Ascending aorta (tissue), 2 donors: ENCODE measurements at places on chromosomes 13 and 19. TPM values are rescaled to one million over a fixed set of nuclear protein-coding genes. Genes with fewer than 3 reads are reported as not detected.
A peak's percentile ranks its signal among the peaks of the same experiment; 100 is the strongest.

The CGB5 gene
- not detected for total RNA-seq

The TMC4 gene
- 7.1 TPM for total RNA-seq

- DNase-seq: no peak
- H3K4me1 ChIP-seq: peaks cover 9% of the 10 kb centered on the region
- H3K36me3 ChIP-seq: peaks cover 11% of the 10 kb centered on the region
- H3K27ac ChIP-seq: peak overlapping the region; percentile 91
Observed at GRCh38 chr13:49314344-49314882, 66.7 kb downstream of the CDADC1 start.

DNA sequence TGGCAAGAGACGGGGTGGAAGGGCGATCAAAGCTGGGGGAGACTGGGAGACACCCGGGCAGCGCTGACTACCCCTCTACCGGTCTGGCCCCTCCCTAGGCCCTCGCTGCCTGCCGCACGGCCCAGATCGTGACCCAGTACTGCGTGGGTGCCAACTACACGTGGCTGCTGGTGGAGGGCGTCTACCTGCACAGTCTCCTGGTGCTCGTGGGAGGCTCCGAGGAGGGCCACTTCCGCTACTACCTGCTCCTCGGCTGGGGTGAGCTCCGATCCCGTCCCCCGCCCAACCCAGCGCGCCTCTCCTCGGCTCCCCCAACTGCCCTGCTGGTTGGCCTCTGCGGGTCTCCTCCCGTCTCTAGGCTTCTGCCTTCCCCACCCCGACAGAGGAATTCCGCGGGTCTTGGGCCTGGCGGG, 8.8 kb downstream of the GIPR start:
- peak overlapping the region; percentile 51 for H3K4me3 ChIP-seq
- H3K27ac ChIP-seq: no peak overlapping the region
- H3K27me3 ChIP-seq: peaks cover 22% of the 10 kb centered on the region
- DNase-seq: no peak

- no peaks in the 10 kb centered on the region for H3K27me3 ChIP-seq
- no peaks in the 10 kb centered on the region for H3K4me1 ChIP-seq
- no peak overlapping the region for H3K4me3 ChIP-seq
- H3K27ac ChIP-seq: no peak overlapping the region
Observed at GRCh38 chr19:9166846-9167245, 11.9 kb upstream of the OR7D2 start.

GRCh38 chr13:92451060-92451459, 775.5 kb upstream of the GPC6 start:
- no peak overlapping the region for H3K27ac ChIP-seq
- no peaks in the 10 kb centered on the region for H3K4me1 ChIP-seq
- no peaks in the 10 kb centered on the region for H3K36me3 ChIP-seq
- no peaks in the 10 kb centered on the region for H3K27me3 ChIP-seq
- no peak for DNase-seq

The MEIOSIN gene
- total RNA-seq: not detected

- H3K4me3 ChIP-seq: no peak overlapping the region
- H3K36me3 ChIP-seq: peaks cover 76% of the 10 kb centered on the region
- peaks cover 4% of the 10 kb centered on the region for H3K4me1 ChIP-seq
- no peaks in the 10 kb centered on the region for H3K27me3 ChIP-seq
- H3K27ac ChIP-seq: no peak overlapping the region
Observed at GRCh38 chr19:14467816-14468215, 7.3 kb downstream of the PTGER1 start.

The YJEFN3 gene
- 3.5 TPM for total RNA-seq

DNA sequence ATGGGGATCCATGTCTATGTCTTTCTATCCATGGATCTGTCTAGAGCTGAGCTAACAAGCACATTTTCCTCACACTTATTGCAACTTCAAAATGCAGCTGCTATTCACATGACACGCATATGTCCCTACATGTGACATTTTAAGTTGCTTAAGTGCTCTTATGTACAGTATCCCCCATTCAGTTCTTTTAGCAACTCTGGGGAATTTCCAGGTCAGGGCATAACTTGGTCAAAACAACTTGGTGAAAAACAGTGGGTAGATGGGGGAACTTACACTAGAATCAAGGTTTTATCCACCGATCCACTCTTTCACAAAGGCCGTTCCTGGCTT, 73.0 kb downstream of the COL4A1 start:
- H3K4me3 ChIP-seq: peak overlapping the region; percentile 22
- H3K4me1 ChIP-seq: peaks cover 56% of the 10 kb centered on the region
- no peaks in the 10 kb centered on the region for H3K36me3 ChIP-seq
- H3K27ac ChIP-seq: peak overlapping the region; percentile 76

DNA sequence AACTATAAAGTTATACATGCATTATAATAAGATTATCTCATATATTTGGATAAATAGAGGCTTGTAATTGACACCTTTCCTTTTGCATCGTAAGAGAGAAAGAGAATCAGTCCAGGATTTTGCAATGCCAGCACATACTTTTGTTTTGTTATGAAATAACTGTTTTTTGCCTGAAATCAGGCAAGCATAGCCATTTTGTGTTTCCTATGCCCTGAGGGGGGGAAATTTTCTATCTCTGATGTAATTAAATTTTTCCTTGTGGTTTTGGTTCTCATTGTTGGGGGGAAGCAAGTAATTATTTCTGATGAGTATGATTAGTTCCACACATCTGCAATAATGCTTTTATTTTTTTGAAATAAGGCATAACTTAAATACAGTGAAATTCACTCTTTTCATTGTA, 229.4 kb downstream of the NDFIP2 start:
- H3K27me3 ChIP-seq: no peaks in the 10 kb centered on the region
- no peaks in the 10 kb centered on the region for H3K4me1 ChIP-seq
- H3K27ac ChIP-seq: no peak overlapping the region
- H3K4me3 ChIP-seq: no peak overlapping the region
- no peaks in the 10 kb centered on the region for H3K36me3 ChIP-seq

DNA sequence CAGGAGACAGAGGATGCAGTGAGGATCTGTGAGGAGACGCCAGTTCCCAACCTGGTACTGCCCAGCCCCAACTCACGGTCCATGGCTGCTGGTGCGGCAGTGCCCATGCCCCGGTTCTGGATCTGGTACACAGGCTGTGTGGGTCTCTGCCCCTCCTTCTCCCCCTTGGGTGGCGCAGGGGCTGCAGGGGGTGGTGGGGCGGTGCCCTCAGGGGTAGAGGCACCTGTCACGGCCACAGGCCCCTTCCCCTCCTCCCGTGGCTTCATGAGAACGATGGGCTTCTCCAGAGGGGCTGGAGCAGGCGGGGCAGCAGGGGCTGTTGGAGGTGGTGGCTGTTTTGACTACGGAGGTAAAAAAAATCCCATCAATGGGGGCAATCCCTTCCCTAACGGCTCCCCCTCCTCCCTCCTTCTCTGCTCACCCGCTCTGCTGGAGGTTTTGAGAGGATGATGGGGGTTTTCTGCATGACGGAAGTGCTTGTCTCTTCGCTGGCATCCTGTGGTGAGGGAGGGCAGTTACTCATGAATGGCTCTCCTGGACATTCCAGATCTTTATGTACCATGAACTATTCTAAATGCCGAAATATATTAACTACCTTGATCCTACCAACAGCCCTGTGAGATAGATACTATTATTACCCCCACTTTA, 7.1 kb downstream of the SMG9 start:
- H3K36me3 ChIP-seq: peaks cover 57% of the 10 kb centered on the region
- H3K27me3 ChIP-seq: no peaks in the 10 kb centered on the region
- DNase-seq: no peak
- H3K4me3 ChIP-seq: no peak overlapping the region

GRCh38 chr13:110432522-110432921, 125.4 kb downstream of the COL4A2 start:
- no peaks in the 10 kb centered on the region for H3K27me3 ChIP-seq
- no peak overlapping the region for H3K4me3 ChIP-seq
- H3K36me3 ChIP-seq: peaks cover 82% of the 10 kb centered on the region
- DNase-seq: no peak
- H3K4me1 ChIP-seq: peaks cover 4% of the 10 kb centered on the region

GRCh38 chr19:53088091-53088490, 15.1 kb downstream of the ZNF160 start:
- DNase-seq: no peak
- H3K27me3 ChIP-seq: no peaks in the 10 kb centered on the region
- H3K36me3 ChIP-seq: peaks cover 59% of the 10 kb centered on the region
- H3K27ac ChIP-seq: peak overlapping the region; percentile 18

The KLK4 gene
- not detected for total RNA-seq

- DNase-seq: peak; percentile 91
- no peaks in the 10 kb centered on the region for H3K36me3 ChIP-seq
- H3K27me3 ChIP-seq: no peaks in the 10 kb centered on the region
- no peaks in the 10 kb centered on the region for H3K4me1 ChIP-seq
- peak overlapping the region; percentile 52 for H3K4me3 ChIP-seq
- no peak overlapping the region for H3K27ac ChIP-seq
Observed at GRCh38 chr19:12639901-12640613, 26.5 kb downstream of the MAN2B1 start.

DNA sequence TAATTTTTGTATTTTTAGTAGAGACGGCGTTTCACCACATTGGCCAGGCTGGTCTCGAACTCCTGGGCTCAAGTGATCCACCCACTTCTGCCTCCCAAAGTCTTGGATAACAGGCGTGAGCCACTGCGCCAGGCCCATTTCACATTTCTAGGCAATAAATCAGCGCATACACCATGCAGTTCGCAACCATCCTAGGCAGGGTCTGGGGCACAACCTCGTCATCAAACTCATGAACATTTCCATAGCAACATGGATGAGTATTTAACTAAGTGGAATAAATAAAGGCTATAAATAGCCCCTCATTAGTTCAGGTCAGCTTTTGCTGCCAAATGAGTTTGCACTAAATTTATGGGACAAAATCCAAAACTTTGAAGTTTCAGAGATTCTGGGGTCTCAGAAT, 8.2 kb downstream of the MEIS3 start:
- peaks cover 5% of the 10 kb centered on the region for H3K27me3 ChIP-seq
- H3K4me1 ChIP-seq: no peaks in the 10 kb centered on the region
- no peak overlapping the region for H3K27ac ChIP-seq
- no peak overlapping the region for H3K4me3 ChIP-seq
- no peaks in the 10 kb centered on the region for H3K36me3 ChIP-seq

The TMEM259 gene
- 452 TPM for total RNA-seq

DNA sequence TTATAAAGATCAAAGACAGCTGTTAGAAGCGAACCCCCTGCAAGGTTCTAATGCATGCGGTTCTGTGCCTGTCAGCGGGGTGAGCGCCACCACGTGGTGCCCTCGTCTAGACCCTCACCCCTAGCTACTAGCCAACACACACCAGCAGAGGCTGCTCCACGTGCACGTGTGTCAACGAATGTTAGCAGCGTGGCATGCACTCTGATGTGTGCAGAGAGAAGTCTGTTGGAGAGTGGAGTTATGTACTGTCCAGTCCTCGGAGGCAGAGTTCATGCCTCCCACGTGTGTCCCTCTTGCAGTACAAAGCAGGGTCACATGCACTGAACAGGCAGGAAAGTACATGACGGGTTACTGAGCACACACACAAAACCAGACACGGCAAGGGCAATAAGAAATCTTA, 75.0 kb upstream of the SLC15A1 start:
- no peak overlapping the region for H3K27ac ChIP-seq
- no peak for DNase-seq
- peaks cover 39% of the 10 kb centered on the region for H3K36me3 ChIP-seq
- H3K27me3 ChIP-seq: no peaks in the 10 kb centered on the region

GRCh38 chr13:52411629-52412028, 5.7 kb upstream of the THSD1 start:
- H3K27ac ChIP-seq: no peak overlapping the region
- H3K4me3 ChIP-seq: no peak overlapping the region
- H3K4me1 ChIP-seq: no peaks in the 10 kb centered on the region

The ZNF574 gene
- 14.9 TPM for total RNA-seq

- H3K4me1 ChIP-seq: no peaks in the 10 kb centered on the region
- no peaks in the 10 kb centered on the region for H3K27me3 ChIP-seq
- H3K27ac ChIP-seq: no peak overlapping the region
- no peaks in the 10 kb centered on the region for H3K36me3 ChIP-seq
Observed at GRCh38 chr13:68174893-68175292, 944.8 kb upstream of the PCDH9 start.

The C13orf42 gene
- not detected for total RNA-seq

The HSPB6 gene
- total RNA-seq: 265 TPM

GRCh38 chr19:33997690-33998089, 174.6 kb upstream of the LSM14A start:
- no peaks in the 10 kb centered on the region for H3K4me1 ChIP-seq
- DNase-seq: no peak
- H3K27ac ChIP-seq: no peak overlapping the region

- no peaks in the 10 kb centered on the region for H3K36me3 ChIP-seq
- no peaks in the 10 kb centered on the region for H3K4me1 ChIP-seq
- H3K27me3 ChIP-seq: no peaks in the 10 kb centered on the region
- H3K27ac ChIP-seq: no peak overlapping the region
- no peak overlapping the region for H3K4me3 ChIP-seq
Observed at GRCh38 chr13:87444135-87444534, 227.0 kb upstream of the SLITRK5 start.

DNA sequence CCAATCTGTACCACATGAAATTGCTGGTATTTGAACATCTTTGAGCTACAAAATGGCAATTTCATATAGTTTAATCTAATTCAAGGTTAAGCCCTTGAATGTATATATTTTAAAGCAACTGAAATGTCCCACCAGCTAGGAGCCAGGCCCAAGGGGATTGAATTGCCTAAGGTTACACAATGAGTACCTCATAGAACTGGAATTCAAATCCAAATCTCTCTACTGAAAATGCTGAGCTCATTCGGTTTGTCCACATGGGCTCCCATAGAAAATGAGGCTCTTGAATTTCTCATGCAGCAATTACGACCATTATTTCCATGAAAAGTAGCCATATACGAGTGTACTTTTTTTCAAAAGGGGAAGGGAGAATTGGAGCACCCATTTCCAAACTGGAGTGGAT, 31.5 kb upstream of the FNDC3A start:
- no peak overlapping the region for H3K4me3 ChIP-seq
- DNase-seq: no peak
- H3K27me3 ChIP-seq: no peaks in the 10 kb centered on the region
- no peaks in the 10 kb centered on the region for H3K36me3 ChIP-seq
- no peaks in the 10 kb centered on the region for H3K4me1 ChIP-seq

The ZFR2 gene
- total RNA-seq: not detected

The CAPN12 gene
- total RNA-seq: not detected

The STOML3 gene
- not detected for total RNA-seq

DNA sequence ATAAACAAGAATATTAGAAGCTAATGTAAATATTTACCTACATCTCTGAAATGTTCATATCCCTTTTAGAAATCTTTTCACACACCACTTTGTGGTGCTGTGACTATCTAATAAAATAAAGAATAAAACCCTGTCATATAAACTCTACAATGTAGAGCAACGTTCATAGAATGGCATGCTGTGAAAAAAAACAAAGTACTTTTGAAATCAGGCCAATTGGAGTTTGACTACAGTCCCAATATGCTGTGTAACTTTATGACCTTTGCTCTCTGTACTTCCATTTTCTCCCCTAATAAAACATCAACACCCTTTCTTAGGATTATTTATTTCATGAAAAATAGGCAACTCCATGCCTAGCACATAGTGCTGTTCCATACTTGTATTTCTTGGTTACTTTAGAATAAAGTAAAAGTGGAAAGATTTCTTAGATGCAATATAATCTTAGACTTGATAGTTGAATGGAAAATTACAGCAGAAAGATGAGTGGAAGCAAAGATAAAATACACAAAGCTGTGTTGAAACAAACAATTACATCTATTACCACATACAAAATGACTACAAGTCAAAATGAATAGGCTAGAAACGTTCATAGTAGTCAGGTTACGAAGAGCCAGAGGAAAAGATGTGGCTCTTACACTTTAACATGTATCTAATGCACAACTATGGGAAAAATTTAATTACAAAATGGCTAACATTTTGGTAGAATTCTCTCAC, 613.2 kb upstream of the SLITRK5 start:
- H3K27ac ChIP-seq: no peak overlapping the region
- no peak for DNase-seq
- H3K27me3 ChIP-seq: no peaks in the 10 kb centered on the region
- no peak overlapping the region for H3K4me3 ChIP-seq
- H3K36me3 ChIP-seq: no peaks in the 10 kb centered on the region
- H3K4me1 ChIP-seq: no peaks in the 10 kb centered on the region
